ENCODE measurements at places on chromosomes 3 and 15.

- no peak overlapping the region for H3K27ac ChIP-seq
- no peak for DNase-seq
- H3K4me1 ChIP-seq = no peaks in the 10 kb centered on the region
These were observed 208.6 kb downstream of the NFKBIZ start for GRCh38 chr3:102057781-102058421.

DNA sequence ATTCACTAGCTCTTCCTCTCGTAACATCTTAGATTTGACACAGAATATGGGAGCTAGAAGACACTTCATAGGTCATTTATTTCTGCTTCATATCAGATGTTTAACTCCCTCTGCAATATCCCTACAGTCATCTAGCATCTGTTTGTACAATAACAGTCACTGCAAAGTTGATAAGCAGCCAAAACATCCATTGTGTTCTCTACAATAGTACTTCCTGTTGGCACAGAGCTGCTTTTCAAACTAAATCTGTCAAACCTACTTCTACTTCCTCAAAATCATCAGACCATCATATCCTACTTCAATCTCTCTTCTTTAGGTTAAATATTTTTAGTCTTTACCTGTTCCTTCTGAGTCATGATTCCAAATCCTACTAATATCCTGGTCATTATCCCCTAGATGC, 233.2 kb downstream of the FGF12 start:
- no peaks in the 10 kb centered on the region for H3K4me1 ChIP-seq
- H3K27me3 ChIP-seq = no peaks in the 10 kb centered on the region
- no peaks in the 10 kb centered on the region for H3K36me3 ChIP-seq
- H3K27ac ChIP-seq = no peak overlapping the region
- no peak for DNase-seq

GRCh38 chr15:71914092-71914491, 103.7 kb downstream of the NR2E3 start:
- no peaks in the 10 kb centered on the region for H3K27me3 ChIP-seq
- H3K36me3 ChIP-seq = peaks cover 8% of the 10 kb centered on the region
- no peaks in the 10 kb centered on the region for H3K4me1 ChIP-seq
- no peak overlapping the region for H3K4me3 ChIP-seq

DNA sequence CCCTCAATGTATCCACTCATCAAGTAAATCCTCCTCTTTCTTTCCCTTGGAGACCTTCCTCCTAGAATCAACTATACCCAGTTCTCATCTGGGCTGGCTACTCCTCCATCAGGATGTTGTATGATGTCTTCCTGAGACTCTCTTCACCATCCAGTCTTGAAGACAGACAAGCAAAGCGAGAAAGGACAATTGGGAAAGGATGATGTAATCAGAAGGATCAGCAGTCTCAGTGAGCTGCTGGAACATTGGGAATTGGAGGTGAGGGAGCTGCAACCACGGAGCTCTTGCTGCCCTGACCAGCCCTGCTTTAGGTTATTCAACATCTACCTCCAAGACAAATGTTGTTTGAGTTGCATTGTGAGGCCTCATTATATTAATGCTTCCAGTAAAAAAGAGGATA, 48.0 kb upstream of the UBP1 start:
- H3K27me3 ChIP-seq = no peaks in the 10 kb centered on the region
- DNase-seq = no peak
- H3K4me3 ChIP-seq = no peak overlapping the region
- peaks cover under 1% of the 10 kb centered on the region for H3K4me1 ChIP-seq
- no peaks in the 10 kb centered on the region for H3K36me3 ChIP-seq

DNA sequence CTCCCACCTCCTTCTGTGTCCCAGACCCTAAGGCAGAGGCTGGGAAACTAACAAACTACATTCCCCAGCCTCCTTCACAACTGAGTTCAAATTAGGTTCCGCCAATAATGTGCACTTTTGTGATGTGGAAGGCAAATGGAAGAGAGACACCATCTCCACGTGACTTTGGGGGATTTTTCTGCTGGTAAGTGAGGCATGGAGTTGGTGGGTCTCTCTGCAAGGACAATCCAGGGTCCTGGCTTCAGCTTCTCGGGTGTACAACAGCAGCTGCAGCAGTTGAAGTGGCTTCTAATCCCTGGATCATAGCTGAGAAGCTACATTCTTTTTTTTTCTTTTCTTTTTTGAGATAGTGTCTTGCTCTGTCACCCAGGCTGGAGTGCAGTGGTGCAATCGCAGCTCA, 58.9 kb upstream of the GATA2 start:
- H3K27ac ChIP-seq = no peak overlapping the region
- DNase-seq = peak; percentile 82
- H3K4me1 ChIP-seq = peaks cover 23% of the 10 kb centered on the region

DNA sequence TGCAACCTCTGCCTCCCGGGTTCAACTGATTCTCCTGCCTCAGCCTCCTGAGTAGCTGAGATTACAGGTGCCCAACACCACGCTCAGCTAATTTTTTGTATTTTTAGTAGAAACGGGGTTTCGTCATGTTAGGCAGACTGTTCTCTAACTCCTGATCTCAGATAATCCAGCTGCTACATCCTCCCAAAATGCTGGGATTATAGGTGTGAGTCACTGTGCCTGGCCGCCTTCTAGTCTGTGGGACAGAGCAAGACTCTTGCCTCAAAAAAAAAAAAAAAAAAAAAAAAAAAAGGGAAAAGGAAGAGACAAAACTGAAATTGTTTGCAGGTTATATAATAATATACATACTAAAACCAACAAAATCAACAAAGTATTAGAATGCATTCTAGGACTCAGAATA, 215.2 kb downstream of the PCCB start:
- H3K27ac ChIP-seq = no peak overlapping the region
- no peaks in the 10 kb centered on the region for H3K36me3 ChIP-seq

DNA sequence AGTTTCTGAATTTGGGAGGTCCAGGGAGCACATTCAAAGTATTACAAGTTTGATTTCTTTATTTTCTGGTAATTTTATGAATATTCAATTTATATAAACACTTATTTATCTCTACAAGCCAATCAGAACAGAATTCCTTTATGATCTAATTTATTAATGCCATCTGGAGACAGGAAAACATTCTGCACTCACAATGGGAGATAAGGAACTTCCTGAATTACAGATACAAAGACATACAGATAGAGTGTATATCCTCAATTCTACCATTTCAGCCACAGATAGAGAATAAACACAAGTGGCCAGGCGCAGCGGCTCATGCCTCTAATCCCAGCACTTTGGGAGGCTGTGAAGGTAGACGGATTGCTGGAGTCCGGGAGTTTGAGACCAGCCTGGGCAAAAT, 86.0 kb downstream of the IQCH start:
- no peak overlapping the region for H3K27ac ChIP-seq
- no peak overlapping the region for H3K4me3 ChIP-seq
- no peaks in the 10 kb centered on the region for H3K4me1 ChIP-seq
- DNase-seq = no peak
- no peaks in the 10 kb centered on the region for H3K27me3 ChIP-seq

- peaks cover 12% of the 10 kb centered on the region for H3K4me1 ChIP-seq
- H3K27me3 ChIP-seq = no peaks in the 10 kb centered on the region
- H3K27ac ChIP-seq = no peak overlapping the region
These were observed 25.8 kb upstream of the ALDH1A3 start for GRCh38 chr15:100853676-100854440.

- no peaks in the 10 kb centered on the region for H3K27me3 ChIP-seq
- H3K4me3 ChIP-seq = no peak overlapping the region
- no peaks in the 10 kb centered on the region for H3K36me3 ChIP-seq
- no peak for DNase-seq
- H3K27ac ChIP-seq = no peak overlapping the region
- peaks cover 6% of the 10 kb centered on the region for H3K4me1 ChIP-seq
These were observed 178.2 kb upstream of the TGFBR2 start for GRCh38 chr3:30428251-30428650.

- no peaks in the 10 kb centered on the region for H3K27me3 ChIP-seq
- DNase-seq = no peak
- H3K27ac ChIP-seq = no peak overlapping the region
- H3K36me3 ChIP-seq = no peaks in the 10 kb centered on the region
These were observed 170.9 kb downstream of the PLCL2 start for GRCh38 chr3:17055374-17056276.

DNA sequence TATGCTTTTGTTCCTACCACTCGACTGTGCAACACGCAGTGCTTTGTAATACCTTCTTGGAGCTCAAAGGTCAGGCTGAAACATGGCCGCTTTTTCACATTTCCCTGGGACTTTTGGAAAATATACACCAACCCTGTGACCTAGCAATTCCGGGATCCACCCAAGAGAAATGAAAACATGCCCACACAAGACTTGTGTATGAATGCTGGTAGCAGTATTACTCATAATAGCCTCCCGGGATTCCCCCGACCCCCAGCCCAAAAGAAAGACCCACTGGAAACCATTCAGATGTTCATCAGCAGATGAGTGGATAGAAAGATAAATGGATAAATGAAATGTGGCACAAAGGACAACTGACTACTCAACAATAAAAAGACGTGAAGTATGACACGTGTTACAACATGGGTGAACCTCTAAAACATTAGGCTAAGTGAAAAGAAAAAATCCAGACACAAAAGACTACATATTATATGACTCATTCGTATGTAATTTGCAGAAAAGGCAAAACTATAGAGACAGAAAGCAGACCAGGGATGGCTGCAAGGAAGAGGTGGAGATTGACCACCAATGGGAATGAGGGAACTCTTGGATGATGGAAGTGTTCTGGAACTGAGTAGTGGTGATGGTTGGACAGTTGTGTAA, 104.1 kb downstream of the PGPEP1L start:
- H3K27me3 ChIP-seq = no peaks in the 10 kb centered on the region
- H3K4me3 ChIP-seq = no peak overlapping the region
- H3K27ac ChIP-seq = peak overlapping the region; percentile 61
- DNase-seq = no peak
- H3K4me1 ChIP-seq = peaks cover 77% of the 10 kb centered on the region

- no peak overlapping the region for H3K27ac ChIP-seq
- H3K27me3 ChIP-seq = no peaks in the 10 kb centered on the region
- H3K4me1 ChIP-seq = no peaks in the 10 kb centered on the region
- no peaks in the 10 kb centered on the region for H3K36me3 ChIP-seq
- DNase-seq = no peak
These were observed 33.3 kb upstream of the MEIS2 start for GRCh38 chr15:37133602-37134001.

GRCh38 chr15:25893596-25893995, 30.5 kb upstream of the ATP10A start:
- no peaks in the 10 kb centered on the region for H3K4me1 ChIP-seq
- H3K4me3 ChIP-seq = no peak overlapping the region
- H3K27me3 ChIP-seq = no peaks in the 10 kb centered on the region
- DNase-seq = no peak
- no peaks in the 10 kb centered on the region for H3K36me3 ChIP-seq

DNA sequence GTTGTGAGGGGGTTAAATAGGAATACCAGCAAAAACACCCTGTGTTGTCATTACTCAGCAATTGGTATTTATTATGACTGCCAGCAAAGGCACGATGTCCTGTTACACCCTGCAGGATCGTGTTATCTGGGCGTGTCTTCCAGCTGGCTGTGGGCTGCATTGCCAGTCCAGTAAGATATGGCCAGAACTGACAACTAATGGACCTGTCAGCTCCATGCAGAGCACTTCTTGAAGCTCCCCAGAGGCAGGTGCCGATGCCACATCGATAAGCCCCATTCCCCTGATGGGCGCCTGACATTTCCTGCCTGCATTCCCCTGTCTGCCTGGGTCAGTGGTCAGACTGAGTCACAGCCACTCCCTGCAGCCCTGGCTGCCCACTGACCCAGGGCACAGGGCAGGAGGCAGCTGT, 79.7 kb upstream of the RASGRF1 start:
- H3K4me3 ChIP-seq = no peak overlapping the region
- H3K36me3 ChIP-seq = no peaks in the 10 kb centered on the region
- no peaks in the 10 kb centered on the region for H3K27me3 ChIP-seq
- peaks cover 19% of the 10 kb centered on the region for H3K4me1 ChIP-seq

GRCh38 chr3:189041482-189042090, 130.2 kb upstream of the TPRG1 start:
- peaks cover 10% of the 10 kb centered on the region for H3K4me1 ChIP-seq
- no peak for DNase-seq
- no peak overlapping the region for H3K27ac ChIP-seq
- H3K4me3 ChIP-seq = no peak overlapping the region

- no peak for DNase-seq
- H3K4me3 ChIP-seq = no peak overlapping the region
- H3K27ac ChIP-seq = peak overlapping the region; percentile 37
- no peaks in the 10 kb centered on the region for H3K27me3 ChIP-seq
- H3K4me1 ChIP-seq = peaks cover 18% of the 10 kb centered on the region
These were observed 898.2 kb downstream of the MCTP2 start for GRCh38 chr15:95129574-95129973.

- no peaks in the 10 kb centered on the region for H3K36me3 ChIP-seq
- H3K4me1 ChIP-seq = no peaks in the 10 kb centered on the region
- no peaks in the 10 kb centered on the region for H3K27me3 ChIP-seq
- H3K27ac ChIP-seq = no peak overlapping the region
- no peak for DNase-seq
These were observed 119.9 kb downstream of the P3H2 start for GRCh38 chr3:190000861-190001196.

GRCh38 chr3:120497818-120498217, 47.0 kb upstream of the FSTL1 start:
- H3K36me3 ChIP-seq = no peaks in the 10 kb centered on the region
- H3K27ac ChIP-seq = no peak overlapping the region
- H3K27me3 ChIP-seq = no peaks in the 10 kb centered on the region
- no peak overlapping the region for H3K4me3 ChIP-seq

Data from vagina (tissue), 2 donors.